ENCODE measurements at places on chromosomes 2 and 18.

DNA sequence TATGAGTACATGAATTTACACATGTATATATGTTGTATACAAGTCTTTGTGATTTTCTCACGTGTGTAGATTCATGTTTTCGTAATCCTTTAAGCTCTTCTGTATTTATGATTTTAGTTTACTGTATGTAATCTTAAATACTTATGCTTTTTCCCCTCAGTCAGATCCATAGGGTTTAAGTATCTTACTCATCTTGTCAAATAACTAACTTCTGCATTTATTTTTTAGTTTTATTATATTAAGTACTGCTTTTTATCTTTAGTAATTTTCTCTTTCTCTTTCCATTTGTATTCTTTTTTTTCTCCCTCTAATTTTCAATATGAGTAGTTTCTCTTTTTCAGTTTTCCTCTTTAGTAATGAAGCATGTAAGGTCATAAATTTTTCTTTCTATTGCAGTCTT, 179.4 kb downstream of the LCLAT1 start:
- DNase-seq, result no peak

DNA sequence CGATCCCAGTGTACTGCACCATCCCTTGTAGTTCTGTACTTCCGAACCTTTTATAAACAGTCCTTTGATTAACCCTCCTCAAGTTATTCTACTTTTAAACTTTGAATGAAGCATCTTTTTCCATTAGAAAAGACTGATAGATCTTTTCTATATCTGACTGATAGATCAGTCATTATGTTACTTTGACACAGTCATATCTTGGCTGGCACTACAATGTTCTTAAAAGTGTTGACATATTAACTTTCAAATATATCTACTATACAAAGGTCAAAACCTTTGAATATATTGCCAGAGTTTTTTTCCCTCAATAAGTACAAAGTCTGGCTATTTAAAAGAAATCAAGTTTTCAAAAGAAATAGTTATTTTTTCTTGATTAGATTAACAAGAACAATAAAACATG, 35.4 kb upstream of the NABP1 start:
- DNase-seq, result no peak

- DNase-seq, result no peak
Observed at GRCh38 chr18:46571756-46572155, 85.3 kb downstream of the LOXHD1 start.

DNA sequence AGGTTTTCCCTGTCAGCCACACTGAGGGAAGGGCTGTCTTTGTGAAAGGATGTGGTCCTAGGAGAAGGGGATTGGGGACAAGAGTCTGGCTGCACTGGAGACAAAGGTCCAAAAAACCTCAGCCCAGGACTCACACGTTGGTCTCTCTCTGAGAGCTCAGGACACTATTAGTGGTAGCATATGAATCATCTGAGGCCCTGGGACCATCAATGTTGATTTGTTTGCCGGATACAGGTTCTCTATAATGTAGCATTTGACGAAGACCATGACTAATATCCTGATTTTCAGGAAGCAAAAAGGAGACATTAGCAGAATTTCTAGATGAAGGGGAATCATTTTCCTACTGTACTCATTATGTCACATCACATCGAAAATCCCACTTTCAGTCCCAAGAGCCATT, 22.2 kb upstream of the DNAH6 start:
- no peak for DNase-seq

DNA sequence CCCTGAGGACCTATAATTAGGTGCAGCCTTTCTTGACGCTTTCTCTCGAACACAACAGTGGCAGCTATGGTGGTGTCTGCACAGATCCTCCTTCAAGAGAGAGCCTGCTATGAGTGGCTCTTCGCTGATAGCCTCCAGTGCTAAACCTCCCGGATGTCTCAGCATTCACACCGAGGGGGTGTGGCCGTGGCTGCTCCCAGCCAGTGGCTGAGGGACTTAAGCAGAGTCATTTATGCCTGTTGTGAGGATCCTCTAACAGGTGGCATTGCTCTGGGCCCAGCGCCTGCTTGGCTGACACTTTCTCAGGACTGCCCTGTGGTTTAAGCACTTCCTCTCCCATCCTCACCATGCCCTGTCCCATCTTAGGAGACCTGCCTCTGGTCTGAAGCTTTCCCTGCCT, 592.0 kb upstream of the LRRTM1 start:
- DNase-seq, result no peak

Measured in GM18507 (cell line).